Fibroblast of skin of right biceps (primary cell): ENCODE measurements at places on chromosomes 7 and 10.

DNA sequence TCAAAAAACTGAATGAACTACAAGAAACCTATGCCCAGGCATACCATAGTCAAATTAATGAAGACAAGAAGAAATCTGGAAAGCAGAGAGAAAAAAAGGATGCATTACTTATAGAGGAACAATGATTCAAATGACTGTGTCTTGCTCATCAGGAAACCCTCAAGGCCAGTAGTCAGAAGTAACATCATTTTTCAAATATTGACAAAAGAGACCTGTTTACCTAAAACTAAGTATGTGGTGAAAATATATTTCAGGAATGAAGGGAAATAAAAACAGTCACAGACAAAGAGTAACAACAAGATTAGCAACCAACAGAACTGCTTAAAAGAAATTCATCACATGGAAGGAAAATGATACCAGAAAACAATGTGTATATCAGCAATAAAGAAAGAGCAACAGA is 128.4 kb downstream of the ALOX5 start:
- DNase-seq = no peak

DNA sequence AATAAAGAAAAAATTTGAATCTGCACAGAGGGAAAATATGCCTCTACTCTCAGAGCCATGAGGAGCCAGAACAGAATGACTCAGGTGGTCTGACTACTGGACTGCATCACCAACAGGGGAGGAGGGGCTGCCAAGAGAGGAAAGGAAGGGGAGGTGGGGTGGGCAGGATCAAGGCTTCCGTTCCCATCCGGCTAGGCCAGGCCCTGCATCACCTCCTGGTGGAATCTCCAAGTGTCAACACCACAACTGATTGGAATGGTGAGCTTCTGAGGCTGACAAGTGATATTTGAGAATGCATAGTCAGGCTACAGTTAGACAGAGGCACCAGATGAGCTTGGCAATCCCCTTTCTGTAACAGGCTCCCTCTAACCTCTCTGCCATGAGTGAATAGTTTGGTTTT is 10.4 kb upstream of the GPR26 start:
- peak; percentile 27 for DNase-seq

- no peak for DNase-seq
Observed at GRCh38 chr10:114990586-114990985, 52.6 kb downstream of the TRUB1 start.

- DNase-seq = no peak
Observed at GRCh38 chr10:132607961-132608495, 70.4 kb downstream of the INPP5A start.

GRCh38 chr7:136142583-136142982 is 165.4 kb upstream of the MTPN start:
- DNase-seq = no peak
